ENCODE measurements at places on chromosomes 3 and 15.
A peak's percentile ranks its signal among the peaks of the same experiment; 100 is the strongest.

DNA sequence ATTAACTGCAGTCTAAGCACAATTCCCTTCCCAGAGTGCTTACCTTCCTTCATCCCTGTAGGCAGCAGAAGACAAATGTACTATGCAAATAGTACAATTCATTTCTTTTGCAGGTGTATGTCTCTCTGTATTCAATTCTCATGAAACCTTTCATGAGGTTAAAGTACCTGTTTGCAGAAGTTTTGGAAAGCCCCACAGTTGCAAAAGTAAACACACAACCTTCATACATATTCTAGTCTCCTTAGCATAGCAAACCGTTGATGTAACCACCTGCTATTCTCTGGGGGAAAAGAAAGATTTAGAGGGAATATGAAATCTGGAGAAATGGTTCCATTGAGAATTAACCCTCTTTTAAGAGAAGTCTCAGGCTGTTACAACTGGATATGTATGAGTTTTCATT, 200.3 kb upstream of the SUCLG2 start:
- DNase-seq = no peak

DNA sequence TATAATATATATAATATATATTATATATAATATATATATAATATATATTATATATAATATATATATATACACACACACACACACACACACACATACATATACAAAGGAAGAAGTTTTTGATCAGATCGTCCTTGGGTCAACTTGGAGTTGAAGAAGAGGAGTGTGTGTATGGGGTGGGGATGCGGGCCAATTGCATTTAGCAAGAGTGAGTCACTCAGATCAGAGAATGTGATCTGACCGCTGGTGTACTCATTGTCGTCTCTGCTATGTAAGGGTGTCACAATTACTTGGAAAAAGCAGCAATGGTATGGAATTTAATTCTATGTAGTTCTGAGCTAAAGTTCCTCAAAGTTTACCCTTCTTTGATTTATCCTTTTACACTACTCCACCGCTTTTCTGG, 4.6 kb upstream of the VGLL3 start:
- peak; percentile 93 for DNase-seq

- DNase-seq = no peak
Measured at GRCh38 chr15:77528968-77529319, 103.8 kb downstream of the LINGO1 start.

GRCh38 chr3:134709561-134710312, 58.9 kb upstream of the KY start:
- no peak for DNase-seq

DNA sequence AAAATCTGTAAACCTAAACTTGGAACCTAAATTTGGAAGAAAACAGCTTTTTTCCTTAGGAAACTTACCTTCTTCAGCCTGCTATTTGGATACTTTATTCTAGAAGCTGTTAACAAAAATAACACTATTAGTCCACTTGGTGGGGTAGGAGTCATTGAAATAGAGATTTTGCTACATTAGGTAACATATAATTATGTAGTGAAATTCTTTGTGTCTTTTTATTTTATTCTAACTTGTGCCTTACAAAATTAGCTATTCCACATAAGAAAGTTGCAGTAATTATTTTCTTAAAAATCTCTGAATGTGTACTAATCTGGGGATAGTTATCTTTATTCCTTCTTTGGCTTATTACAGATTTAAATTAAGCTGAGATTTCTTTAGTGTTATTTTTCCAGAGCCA, 360.4 kb upstream of the ROBO2 start:
- no peak for DNase-seq

DNA sequence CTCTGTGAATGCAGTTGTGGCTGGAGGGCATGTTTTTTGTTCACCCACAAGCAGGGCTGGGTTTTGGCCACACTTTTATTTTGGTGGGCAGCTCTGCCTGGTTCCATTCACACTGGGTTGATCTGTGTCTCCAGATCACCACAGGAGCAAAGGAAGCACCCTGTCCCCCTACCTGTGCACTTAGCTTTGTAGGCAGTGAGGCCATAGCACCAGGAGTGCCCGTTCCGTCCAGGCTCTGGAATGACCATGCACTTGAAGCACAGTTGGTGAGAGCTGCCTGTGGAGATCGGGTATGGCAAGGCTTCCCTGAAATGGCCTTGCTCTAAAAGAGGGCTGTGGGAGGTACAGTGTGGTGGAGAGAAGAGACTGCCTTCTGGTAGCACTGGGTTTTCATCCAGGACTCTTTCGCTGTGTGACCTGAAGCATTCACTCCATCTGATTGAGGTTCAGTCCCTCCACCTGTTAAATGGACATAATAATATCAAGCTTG, 31.7 kb downstream of the MINAR1 start:
- DNase-seq = no peak

GRCh38 chr3:13074006-13074375, 762 bp upstream of the IQSEC1 start:
- DNase-seq = no peak

DNA sequence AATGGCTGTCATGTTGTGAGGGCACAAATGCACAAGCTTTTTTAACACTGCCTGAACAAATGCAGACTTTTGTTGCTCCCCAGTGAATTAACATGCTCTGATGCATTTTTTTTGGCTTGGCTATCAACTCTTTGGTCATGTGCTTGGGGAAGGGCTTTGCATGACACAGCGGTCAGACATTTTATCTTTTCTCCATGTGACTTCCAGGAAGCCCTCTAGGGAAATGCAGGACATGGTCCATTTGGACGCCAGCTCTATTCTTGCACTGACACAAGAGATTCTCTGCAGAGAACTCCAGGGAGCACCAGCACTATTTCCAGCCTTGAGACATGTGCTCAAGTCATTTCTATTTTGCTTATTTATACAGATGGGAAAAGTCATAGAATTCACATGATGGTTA, 46.2 kb downstream of the NEK11 start:
- peak; percentile 67 for DNase-seq

GRCh38 chr3:173732237-173732636, 334.7 kb downstream of the NLGN1 start:
- no peak for DNase-seq

DNA sequence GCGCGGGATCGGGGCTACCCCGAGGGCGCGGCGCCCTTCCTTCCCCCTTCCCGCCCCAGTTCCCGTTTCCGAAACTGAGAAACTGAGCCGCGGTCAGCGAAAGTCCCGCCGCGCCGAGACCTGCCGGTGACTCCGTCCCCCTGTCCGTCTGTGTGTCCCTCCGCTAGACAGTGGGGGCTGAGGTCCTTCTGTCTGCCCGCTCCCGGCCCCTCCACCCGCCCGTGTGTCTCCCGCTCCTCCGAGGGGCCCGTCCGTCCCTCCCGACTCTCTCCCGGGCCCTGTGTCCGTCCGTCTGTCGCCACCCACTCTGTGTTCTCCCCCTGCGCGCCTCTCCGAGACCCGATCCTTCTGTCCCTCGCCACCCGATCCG, 426 bp downstream of the PRKCD start:
- DNase-seq = no peak

All from brain microvascular endothelial cell (primary cell).